ENCODE measurements at places on chromosomes 11 and 22.
A peak's percentile ranks its signal among the peaks of the same experiment; 100 is the strongest.

GRCh38 chr22:19605508-19606331 lies 81.5 kb upstream of the CLDN5 start:
- no peak for DNase-seq

DNA sequence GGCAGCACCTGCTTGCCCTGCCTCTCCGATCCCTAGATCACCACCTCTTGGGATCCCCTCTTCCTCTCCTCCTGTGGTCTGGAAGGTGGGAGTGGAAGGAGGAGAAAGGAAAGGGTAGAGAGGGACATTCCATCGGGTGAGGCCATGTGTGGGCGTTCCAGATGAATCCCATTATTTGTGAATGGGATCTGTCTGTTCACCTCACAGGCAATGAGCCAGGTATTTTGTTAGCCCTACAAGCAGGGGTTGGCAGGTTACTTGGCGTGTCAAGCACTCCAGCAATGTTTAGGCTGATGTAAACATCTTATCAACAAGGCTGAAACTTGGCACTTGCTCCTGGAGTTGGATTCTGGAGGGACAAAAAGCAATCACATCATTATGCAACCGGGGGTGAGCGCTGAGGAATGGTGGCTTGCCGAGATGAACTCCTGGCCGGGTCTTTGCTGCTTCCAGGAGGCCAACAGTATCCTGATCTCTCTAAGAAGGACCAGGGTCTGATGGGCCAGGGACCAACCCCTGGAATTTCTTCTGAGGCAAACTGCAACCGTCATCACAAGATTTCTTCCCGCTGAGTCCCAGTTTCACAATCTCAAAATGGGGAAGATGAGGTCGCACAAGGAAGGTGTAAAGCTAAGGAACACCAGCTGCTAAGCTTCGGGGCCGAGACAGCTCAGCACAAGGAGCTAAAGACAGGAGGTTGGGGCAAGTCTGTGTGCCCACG lies 7.8 kb downstream of the ADAMTS8 start:
- no peak for DNase-seq

- no peak for DNase-seq
These were observed 14.6 kb downstream of the SMARCB1 start for GRCh38 chr22:23801238-23801821.

GRCh38 chr11:118180300-118180703 lies 3.9 kb upstream of the SCN2B start:
- DNase-seq, result no peak

DNA sequence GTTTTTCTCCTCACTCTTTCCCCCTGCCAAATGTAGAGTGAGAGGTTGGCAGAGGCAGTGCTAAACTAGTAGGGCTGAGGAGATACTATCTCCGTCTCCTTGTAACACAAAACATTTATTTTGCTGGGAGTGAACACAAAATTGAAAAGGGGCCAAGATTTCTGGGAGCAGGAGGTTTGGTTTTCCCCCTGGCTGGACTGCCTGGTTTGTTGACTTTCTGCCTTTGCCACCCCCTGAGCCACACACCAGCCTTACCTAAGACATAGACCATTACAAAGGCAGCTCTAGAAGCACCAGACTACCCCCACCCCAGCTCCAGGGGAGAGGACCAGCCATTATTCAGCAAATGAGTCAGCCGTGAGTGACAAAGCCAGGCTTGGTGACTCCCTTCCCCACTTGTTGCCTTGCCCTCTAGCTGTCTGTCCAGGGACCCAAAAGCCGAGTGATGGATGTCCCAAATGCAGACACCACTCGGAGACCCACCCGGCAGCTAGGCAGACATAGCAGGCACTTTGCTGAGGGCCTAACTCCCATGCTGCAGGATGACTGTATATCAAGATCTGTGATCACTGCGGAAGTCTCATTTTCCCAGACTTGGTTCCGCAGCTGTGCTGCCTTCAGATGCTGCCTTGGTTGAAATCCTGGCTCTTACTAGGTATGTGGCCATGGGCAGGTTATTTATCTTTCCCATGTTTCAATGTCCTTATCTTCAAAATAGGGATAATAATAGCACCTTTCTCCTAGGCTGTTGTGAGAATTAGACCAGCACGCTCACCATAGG lies 17.7 kb upstream of the CDON start:
- no peak for DNase-seq

- no peak for DNase-seq
These were observed 1.1 kb downstream of the LZTR1 start for GRCh38 chr22:20983081-20983771.

DNA sequence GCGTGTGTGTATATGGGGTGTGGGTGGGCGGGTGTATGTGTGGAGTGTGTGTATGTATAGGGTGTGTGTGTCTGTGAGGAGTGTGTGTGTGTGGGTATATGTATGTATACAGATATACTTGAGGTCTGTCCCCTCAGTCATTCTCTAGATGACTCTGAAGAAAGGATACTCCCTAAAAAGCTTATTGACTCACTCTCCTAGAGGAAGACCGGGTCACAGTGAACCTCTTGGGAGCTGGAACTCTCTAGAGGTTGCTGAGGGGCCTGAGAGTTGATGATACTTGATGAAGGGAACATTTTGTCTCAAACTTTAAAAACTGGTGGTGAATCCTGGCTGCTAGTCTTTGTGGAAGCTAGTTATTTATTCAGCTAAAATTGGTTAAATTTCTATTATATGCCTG lies 15.1 kb downstream of the STX3 start:
- DNase-seq, result no peak

GRCh38 chr22:35540595-35541253 lies at the start of gene RASD2:
TSS of gene RASD2 (plus strand) at chr22:35540831. CDS start at chr22:35546810, 5,979 bp downstream.
- no peak for DNase-seq

GRCh38 chr22:22348127-22348814 lies 103.7 kb downstream of the VPREB1 start:
- no peak for DNase-seq

- no peak for DNase-seq
These were observed 77.0 kb downstream of the RPS6KA4 start for GRCh38 chr11:64436000-64436399.

DNA sequence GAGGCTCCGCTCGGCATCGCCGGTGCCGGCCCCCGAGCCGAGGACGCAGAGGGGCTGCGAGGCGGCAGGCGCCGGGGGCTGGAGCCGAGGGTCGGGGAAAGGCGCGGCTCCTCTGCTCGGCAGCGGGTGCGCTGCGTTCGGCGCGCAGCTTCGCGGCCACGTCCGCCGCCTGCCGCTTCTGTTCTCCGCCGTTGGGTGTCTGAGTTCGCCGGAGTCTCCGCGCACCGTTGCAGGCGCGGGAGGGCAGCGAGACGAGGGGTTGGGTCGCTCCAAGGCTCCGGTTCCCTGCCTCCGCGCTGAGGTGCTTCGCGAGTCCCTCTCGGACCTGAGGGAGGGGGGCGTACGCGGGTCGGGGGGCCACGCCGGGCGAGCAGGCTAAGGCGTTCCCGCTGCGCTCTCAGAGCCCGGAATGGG lies 347 bp downstream of the MN1 start:
- no peak for DNase-seq

- DNase-seq, result no peak
These were observed 227.5 kb upstream of the NARS2 start for GRCh38 chr11:78802058-78802761.

DNA sequence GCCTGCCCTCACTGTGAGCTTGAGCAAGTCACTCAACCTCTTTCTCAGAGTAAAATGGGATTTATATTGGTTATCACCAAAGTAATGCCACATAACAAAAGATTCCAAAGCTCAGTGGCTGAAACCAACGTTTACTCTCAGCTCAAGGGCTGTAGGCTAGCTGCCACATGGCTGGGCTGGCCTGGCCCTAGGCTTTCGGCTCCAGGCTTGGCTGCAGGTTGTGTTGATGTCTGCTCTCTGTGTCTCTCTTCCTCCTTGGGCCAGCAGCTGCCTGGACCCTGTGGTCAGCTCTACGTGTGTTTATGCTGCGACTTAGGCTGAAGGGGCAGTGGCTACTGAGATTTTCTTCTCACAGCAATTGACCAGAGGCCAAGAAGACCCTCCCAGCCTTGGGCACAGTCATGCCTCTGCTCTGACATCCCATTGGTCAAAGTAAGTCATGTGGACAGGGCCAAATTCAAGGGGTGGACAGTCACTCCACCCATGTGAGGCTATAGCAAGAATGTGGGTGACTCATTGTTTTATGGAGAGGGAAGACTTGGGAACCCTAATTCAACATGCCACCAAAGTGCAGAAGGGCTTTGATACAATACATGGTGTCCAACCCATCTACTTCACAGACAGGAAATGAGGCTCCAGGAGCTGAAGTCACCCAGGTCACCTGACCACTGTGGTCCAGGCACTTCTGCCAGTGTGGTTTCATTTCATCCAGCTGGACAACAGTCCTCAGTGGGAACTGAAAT lies 90.6 kb downstream of the TSPAN18 start:
- DNase-seq, result no peak

GRCh38 chr11:100403816-100404215 lies 283.3 kb upstream of the ARHGAP42 start:
- DNase-seq, result no peak

GRCh38 chr11:89625171-89625570 lies 84.9 kb upstream of the TRIM77 start:
- no peak for DNase-seq

DNA sequence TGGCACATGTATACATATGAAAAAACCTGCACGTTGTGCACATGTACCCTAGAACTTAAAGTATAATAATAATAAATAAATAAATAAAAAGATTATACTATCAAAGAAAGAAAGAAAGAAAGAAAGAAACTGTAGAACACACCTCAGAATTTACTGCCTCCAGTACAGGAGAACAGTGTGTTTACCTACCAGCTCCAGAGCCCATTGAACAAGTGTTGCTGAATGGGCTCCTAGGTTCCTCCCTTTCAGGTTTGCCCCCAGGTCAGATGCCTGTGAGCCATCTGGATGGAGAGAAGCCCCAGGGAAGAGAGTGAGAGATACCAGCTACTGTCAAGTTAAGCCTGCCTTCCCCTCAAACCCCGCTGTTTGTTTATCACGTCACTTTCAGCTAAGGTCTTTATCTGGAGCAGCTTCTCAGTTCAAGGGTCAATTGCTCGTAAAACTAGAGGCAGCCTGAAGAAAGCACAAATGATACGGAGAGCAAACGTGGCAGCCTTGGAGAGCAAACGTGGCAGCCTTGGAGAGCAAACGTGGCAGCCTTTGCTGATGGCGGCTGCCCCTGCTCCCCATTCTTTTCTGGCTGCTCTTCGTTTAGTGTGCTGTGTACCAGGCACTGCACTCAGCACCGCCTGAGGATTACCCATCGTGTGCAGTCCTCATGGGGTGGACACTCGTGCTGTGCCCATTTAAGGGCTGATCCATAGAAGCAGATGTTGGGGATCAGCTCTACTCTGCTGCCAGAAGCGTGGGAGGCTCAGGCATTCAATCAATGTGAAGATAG lies 111.7 kb downstream of the ADAMTS15 start:
- DNase-seq, result no peak

- no peak for DNase-seq
These were observed 20.5 kb upstream of the ACRV1 start for GRCh38 chr11:125701018-125701610.

- DNase-seq, result no peak
These were observed 41.0 kb downstream of the TRAF6 start for GRCh38 chr11:36469063-36469462.

GRCh38 chr11:77503006-77503405 lies 29.1 kb upstream of the PAK1 start:
- DNase-seq, result no peak

GRCh38 chr22:39614442-39614841 lies 43.9 kb downstream of the CACNA1I start:
- DNase-seq, result no peak

- DNase-seq, result no peak
These were observed 42.6 kb downstream of the SLN start for GRCh38 chr11:107669191-107669740.

GRCh38 chr11:6812390-6813005 lies 13.0 kb upstream of the OR6A2 start:
- DNase-seq, result no peak

- no peak for DNase-seq
These were observed 811 bp downstream of the LRRC4C start for GRCh38 chr11:41458641-41459040.

- peak; percentile 72 for DNase-seq
These were observed 11.4 kb downstream of the BCL9L start for GRCh38 chr11:118914178-118914918.

- DNase-seq, result no peak
These were observed 48.4 kb upstream of the WEE1 start for GRCh38 chr11:9525116-9525515.

GRCh38 chr11:42319921-42320320 lies 860.5 kb upstream of the LRRC4C start:
- no peak for DNase-seq

DNA sequence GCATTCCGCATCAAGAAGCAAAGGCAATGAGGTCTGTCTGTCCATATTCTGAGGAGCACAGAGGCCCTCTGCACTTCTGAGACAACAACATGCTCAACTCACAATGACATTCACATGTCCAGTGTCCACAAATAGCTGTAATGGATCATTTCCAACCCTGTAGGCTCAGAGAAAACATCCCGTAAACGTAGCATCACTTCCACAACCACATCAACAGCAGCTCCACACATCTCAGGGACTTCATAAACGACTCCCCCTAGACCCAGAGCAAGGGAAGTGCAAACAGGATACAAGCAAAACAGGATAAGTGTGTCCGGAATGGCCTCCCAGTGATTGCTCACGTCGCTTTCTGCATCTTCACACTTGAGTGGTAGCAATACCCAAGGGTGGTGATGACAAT lies 100.2 kb downstream of the SYN3 start:
- no peak for DNase-seq

DNA sequence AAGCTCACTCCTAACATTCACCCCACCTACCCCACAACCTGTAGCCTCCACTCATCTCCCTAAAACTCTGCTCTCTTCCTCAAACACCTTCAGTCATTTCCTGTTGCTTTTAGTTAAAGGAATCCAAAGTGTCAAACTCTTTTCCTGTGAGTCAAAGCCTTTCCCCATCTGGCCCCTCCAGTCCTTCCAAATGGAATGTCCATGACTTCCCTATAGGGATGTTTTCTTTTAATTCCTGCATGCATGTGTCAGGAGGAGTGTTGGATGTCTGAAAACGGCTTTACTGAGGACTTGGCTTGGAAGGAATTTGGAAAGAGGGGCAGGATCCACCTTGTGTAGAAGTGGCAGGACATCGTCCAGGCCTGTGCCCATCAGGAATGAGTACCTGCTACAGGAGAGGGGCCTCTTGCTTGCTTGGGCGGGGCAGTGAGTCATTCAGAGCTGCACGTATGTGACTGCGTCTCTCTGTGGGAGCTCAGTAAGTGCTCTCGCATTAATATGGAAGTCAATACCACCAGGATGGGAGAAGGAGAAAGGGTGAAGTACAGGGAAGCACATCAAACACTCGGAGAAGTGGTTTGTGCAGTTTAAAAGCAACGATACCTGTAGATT lies 491.9 kb downstream of the OPCML start:
- DNase-seq, result no peak

All from coronary artery (tissue), 2 donors.